RPMI8226 (cell line): ENCODE measurements at places on chromosomes 13 and 19.

DNA sequence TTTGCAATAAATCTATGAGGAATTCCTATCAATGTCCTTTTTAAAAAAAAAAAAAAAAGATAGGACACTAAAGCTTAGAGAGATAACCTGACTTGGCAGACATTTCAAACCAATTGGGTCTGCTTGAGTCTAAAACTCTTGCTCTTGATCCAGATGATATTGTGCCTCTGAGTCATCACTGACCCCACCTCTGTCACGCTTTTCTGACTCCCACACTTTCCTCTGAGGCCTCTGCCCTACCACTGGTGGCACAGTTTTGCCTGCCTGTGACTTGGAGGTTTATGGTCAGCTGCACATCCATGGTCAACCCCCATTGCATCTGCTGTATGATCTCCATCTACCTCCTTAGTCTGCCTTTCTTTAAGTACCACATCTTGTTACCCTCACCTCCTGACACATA is 328.7 kb downstream of the SPRY2 start:
- DNase-seq, result no peak

DNA sequence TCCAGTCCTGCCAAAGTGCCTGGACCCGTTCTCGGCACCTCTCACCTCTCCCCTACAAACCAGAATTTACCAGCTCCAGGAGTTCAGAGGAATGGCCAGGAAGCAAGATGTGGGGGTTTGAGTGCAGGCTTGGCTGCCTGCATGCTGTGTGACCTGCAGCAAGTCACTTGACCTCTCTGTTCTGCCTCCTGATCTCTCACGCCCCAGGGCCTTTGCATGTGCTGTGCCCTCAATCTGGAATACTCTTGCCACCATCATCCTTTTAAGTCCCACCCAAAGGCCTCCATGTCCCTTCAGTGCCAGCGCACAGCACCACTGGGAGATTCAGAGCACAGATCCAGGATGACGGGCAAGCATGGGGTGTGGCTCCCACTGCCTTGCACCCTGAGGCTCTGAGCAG is 43.4 kb downstream of the MYO9B start:
- DNase-seq, result no peak

GRCh38 chr19:33530296-33530695 is 8.7 kb upstream of the PEPD start:
- DNase-seq, result no peak

DNA sequence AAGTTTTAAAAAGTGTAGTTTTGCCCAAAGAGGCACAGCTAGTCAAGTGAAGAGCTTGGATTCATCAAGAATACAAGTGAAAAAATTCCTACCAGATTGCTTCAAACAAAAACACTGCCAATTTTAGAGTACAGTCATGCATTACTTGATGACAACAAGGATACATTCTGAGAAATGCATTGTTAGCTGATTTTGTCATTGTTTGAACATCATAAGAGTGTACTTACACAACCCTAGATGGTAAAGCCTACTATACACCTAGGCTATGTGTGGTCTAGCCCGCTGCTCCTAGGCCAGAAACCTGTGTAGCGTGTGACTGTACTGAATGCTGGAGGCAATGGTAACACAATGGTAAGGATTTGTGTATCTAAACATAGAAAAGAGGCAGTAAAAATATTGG is 41.1 kb downstream of the TMTC4 start:
- DNase-seq, result no peak

- no peak for DNase-seq
Measured at GRCh38 chr13:79786176-79786575, 305.2 kb downstream of the NDFIP2 start.

GRCh38 chr13:20390526-20391175 is 135.0 kb downstream of the CRYL1 start:
- DNase-seq, result no peak

DNA sequence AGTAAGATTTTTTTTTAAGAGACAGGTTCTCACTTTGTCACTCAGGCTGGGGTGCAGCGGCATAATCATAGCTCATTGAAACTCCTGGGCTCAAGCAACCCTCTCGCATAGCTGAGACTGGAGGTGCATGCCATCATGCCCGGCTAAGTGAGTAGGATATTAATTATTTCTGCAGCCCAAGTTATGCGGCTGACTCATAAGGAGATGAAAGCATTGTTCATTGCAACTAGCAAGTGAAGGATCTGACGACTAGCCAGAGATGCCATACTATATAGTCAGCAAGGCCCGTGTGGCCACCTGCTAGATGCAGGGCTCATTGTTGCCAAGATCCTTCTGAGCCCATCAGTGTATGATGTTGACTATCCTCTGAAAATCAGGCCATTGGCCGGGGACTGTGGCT is 45.2 kb downstream of the ABCC4 start:
- DNase-seq, result no peak

GRCh38 chr13:107117327-107118012 is 549.5 kb upstream of the ARGLU1 start:
- DNase-seq, result no peak

DNA sequence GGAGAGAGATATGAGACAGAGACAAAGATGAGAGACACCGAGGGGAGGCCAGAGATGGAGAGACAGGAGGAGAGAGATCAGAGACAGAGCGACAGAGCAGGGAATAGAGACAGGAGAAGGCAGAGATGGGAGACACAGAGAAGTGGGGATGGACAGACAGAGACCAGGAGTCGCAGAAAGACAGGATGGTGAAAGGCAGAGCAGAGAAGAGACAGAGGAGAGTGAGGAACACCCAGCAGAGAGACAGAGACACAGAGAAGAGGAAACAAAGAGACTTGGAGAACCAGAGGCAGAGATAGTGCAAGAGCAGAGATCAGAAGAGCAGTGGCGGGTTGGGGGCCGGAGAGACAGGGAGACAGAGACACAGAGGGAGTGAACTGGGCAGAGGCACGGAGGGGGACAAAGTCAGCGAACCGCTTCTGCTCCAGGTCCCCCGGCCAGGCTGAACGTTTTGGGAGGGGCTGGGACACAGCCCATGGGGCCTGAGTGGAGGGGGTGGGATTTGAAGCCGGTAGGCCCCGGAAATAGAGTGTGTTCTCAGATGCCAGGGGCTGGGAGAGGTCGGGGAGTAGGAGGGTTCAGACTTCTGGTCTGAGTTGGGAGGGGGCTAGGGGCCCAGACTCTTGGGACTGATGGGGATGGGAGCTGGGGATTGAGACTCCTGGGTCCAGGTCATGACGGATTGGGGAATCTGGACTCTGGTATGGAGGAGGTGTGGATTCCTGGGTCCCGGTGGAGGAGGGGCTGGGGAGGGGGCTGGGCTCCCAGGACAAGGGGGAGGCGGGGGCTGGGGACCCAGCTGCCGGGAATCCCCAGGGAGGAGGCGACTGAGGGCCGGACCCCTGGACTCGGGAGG is 654 bp downstream of the ZNF579 start:
- DNase-seq, result peak; percentile 30

DNA sequence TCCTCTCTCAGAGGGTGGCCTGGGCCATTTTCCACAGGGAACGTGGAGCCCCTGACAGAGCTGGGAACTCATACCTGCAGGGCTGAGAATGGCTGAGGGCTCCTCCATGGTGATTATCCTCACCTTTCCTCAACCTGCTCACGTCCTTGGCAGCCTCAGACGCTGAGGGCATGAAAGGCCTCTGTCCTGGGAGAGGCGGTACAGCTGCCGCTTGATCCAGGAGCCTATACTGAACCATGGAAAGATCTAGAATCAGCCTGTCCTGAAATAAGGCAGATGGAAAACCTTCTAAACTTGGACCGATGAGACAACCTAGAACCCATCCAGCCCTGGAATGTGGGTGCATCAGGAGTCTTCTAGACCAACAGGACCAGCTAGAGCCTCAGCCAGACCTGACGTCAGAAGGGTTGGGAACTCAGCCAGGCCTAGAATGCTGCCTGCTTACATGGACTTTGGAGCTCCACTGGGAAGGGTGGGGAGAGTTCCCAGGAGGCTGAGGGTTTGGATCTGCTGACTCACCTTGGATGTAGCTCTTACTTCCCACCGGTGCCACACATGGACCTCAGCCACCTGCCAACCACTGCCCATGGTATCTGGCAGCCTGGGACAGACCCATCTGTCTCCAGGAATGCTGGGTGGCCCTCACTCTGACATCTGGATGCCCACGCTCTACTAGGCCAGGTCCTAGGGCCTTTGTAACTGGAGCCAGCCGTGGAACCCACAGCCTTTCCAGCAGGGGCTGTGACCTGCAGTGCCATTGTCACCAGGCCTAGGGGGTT is 7.5 kb downstream of the KCTD15 start:
- DNase-seq, result no peak

DNA sequence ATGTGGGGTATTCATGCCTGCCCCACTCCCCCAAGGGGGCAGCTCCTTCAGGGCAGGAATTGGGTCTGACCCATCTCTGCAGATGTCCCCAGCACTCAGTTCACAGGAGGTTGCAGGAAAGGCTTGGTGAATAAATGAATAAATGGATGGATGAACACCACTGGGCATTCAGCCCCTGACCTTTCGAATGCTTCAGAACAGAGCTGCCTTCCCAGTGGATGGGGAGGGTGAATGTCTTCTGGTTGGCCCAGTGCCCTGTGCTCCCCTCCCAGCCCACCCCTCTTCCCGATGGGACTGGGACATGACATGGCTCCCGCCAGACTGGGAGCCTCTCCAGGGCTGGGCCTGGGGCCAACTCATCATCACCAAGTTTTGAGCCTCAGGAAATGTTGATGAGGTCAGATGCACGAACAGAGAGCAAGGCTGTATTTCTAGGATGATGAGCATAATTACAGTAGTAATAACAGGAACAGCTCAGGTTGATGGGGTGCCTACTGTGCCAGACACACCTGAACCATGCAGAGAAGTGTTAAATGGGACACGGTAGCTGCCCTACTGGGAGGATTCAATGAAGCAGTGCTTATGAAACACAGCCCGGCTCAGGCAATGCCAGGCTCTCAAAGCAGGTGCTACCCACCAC is 25.7 kb downstream of the VRK3 start:
- no peak for DNase-seq

DNA sequence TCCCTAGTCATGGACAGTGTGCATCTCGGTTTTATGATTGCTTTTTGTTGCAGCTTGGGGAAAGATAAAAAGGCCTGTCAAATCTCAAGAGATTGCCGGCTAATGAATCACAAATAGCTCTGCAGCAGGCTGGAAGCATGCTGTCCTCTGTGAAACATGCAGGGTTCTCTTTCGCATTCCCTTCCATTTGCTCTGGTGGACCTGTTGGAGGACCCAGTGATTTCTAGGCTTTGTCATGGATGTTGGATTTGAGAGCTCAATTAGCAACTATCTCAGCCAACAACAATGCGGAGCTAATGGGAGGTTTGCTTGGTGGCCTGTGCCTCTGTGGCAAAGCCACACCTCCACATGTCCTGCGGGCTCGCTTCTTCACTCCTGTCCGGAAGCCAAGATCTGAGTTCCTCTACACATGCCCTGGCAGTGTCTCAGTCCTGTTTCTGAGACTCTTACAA is 418.1 kb upstream of the ARGLU1 start:
- no peak for DNase-seq

DNA sequence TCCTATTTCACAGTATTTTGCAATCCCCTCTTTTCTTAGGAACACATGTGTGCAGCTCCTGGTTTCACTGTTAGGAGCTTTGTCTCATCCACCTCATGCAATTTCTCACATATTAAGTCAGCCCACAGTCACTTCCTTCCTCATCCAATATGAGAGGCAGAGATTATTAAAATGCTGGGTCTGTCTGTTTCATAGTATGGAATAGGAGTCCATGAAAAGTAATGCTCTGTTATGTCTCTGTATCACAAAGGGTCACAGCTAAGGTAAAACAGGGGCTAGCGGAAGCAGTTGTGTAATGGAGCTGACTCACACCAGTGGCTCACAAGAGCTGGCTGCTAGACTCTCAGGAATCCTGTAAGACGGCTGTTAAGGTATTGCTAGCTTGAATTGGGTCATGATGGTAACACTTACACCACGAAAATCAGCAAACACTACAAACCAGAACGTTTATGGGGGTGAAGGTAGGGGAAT is 216.5 kb downstream of the EFNB2 start:
- DNase-seq, result no peak

DNA sequence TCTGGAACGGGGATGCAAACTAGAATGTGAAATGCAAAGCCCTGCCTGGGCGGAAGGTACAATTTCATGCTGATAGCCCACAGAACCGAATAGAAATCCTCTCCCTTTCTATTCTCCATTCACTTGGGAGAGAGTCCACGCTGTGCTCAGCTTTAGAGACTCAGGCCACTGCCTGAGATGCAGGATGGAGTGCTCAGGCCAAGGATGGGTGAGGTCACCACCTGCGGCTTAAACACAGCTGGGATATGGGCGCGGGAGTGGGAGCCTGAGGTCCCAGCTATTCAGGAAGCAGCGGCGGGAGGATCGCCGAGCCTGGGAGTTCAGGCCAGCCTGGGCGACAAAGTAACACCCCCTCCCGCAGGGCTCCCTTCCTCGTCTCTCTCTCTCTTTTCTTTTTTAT is 446 bp upstream of the ZNF83 start:
- DNase-seq, result no peak

GRCh38 chr13:100546713-100547405 is 41.7 kb downstream of the GGACT start:
- no peak for DNase-seq

GRCh38 chr13:87661471-87661870 is 9.7 kb upstream of the SLITRK5 start:
- DNase-seq, result peak; percentile 61

GRCh38 chr19:10892256-10892655 is 20.9 kb downstream of the CARM1 start:
- DNase-seq, result no peak

- DNase-seq, result no peak
Measured at GRCh38 chr13:98664924-98665637, 87.4 kb downstream of the SLC15A1 start.

- DNase-seq, result no peak
Measured at GRCh38 chr19:30679153-30679702, 307.0 kb downstream of the ZNF536 start.

DNA sequence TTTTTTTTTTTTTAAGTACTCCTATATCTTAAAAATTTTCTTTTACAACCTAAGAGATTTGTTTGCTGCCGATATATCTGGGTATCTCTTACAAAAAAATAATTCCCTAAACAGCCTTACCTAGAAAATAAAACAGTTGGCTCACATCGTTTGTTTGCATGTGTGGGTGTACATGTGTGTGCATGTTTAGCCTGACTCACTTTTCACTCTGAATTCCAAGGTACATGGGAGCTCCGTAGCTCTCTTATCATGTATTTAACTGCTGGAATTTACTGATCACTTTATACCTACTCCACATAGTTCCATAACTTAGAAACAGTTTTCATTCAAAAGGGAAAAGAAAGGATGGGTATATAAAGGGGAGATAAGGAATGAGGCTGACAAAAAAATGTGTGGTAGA is 616.5 kb downstream of the GPC6 start:
- DNase-seq, result no peak

GRCh38 chr13:88627071-88627470 is 955.9 kb downstream of the SLITRK5 start:
- no peak for DNase-seq

DNA sequence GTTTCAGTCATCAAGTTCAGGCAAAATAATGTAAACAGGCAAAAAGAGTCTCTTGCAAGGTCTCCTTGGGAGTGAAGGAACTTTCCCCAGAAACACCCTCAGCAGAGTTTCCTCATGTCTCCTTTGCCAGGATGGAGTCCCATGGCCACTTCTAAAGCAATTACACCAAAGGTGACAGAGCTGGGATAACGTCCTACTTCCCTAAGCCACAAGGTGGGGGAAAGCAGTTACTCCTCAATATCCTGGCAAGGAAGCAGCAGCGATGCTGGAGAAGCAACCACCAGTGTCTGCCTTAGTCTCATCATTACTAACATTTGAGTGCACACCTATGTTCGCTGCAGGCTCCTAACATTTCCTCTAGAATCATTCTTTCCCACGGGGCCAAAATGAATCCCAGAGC is 88.6 kb downstream of the UBL3 start:
- no peak for DNase-seq
